NCI-H187 treated with DMSO at 0.1 percent for 48 hours (cell line): ENCODE measurements at places on chromosomes 16 and 17.

- no peak for DNase-seq
Observed at GRCh38 chr17:69907132-69907847, 167.7 kb upstream of the KCNJ16 start.

DNA sequence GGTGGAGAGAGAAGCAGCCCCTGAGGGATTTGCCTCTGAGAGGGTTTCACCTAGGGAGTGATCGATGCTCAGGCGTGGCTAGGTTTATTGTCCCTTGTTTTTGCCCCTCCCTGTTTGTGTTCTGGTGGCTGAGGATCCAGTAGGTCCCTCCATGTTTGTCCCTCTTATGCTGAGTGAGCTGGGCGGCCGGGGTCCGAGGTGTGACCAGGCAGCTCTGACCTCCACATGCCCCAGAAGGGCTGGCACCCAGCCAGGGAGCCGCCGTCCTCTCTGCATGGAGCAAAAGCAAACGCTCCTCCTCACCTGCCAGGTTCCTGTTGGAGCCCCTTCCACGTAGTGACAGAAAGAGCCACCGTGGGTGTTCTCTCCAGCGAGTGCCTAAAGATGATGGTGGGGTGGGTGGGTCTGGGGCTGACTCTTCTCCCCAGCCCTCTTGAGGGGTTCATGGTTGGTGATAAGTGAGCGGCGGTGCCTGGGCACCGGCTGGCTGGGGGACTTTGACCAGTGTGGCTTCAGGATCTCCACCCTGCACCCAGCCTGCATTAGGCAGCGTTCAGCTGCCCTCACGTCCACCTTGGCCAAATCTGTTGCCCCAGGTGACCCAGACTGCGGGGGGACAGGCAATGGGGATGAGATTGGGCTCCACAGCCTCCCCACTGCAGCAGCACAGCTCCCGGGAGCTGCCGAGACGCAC is 14.1 kb upstream of the NUDT16L1 start:
- no peak for DNase-seq

DNA sequence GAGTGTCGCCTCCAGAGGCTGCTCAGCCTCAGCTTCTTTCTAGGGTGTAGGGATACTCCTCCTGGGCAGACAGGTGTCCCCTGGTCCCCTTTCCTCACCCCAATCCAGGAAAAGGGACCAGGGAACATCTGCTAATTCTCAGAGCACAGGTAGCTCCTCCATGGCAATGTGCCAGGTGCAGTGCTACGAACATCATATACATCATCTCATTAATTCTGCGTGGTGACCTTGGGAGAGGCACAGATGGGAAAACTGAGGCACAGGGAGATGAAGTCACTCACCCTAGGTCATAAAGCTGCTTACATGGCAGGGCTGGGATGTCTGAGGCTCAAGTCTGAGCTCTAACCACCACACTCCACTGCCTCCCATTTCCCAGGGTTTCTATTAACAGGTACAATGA is 11.7 kb downstream of the HDAC5 start:
- no peak for DNase-seq

DNA sequence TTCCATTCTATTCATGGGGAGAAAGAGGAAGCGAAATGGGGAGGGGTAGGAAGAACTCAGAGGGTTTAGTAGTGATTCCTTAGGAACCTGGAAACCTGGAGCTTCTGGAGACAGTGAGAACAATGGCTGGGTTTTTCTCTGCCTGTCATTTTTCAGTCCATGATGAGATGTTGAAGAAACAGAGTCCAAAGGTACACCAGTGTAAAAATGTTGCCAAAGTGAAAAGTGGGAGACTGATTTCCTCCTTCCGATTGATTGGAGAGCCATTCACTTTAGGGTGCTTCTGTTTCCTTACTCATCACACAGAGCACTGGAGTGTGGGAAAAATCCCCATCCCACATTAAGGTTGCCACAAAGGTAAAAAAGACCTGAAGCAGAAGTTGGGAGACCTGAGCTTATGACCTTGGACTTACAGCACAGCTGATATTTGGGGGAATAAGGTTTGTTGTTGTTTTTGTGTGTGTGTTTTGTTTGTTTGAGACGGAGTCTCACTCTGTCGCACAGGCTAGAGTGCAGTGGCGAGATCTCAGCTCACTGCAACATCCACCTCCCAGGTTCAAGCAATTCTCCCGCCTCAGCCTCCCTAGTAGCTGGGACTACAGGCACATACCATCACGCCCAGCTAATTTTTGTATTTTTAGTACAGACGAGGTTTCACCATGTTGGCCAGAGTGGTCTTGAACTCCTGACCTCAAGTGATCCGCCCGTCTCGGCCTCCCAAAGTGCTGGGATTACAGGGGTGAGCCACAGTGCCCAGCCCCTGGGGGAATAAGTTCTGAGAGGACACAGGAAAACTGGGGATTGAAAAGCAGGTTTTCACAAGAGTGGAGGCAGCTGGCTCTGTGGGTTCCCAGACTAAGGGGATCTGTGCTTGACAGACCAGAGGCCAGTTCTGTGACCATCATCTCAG is 1.4 kb upstream of the DHX8 start:
- no peak for DNase-seq

- DNase-seq = no peak
Observed at GRCh38 chr16:59654455-59654854, 920.3 kb upstream of the GOT2 start.

DNA sequence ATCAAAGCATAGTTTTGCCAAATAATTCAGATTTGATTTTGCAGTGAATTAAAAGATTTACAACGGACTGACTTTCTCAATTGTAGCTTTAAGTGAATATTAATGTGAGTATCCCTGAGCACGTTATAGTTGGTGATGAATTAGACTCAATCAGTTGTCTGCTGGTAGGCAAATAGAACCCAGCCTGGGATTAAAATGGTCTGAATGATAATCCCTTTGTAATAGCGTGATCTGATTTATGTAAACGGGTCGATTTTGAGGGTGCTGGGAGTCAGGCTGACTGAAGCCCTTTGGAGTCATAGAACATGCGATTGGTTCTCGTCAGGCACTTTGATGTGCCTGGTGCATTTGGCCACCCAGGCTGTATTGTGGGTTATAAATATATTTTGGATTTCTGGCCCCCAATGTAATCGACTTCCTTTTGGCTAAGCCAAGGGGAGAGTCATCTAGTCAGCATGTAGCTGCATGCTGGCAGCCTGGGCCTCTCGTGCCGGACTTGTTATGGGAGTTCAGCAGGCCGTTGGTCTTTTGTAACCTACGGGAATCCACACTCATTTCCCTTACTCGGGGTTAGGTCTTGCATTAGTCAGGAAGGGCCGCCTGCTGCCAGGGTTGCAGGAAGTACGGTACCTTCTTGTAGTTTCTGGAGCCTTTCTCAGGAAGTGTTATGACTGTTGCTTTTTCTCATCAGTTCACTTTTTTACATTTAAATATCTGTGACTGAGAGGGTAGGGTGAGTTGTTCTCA is 5.4 kb downstream of the PGS1 start:
- DNase-seq = no peak

DNA sequence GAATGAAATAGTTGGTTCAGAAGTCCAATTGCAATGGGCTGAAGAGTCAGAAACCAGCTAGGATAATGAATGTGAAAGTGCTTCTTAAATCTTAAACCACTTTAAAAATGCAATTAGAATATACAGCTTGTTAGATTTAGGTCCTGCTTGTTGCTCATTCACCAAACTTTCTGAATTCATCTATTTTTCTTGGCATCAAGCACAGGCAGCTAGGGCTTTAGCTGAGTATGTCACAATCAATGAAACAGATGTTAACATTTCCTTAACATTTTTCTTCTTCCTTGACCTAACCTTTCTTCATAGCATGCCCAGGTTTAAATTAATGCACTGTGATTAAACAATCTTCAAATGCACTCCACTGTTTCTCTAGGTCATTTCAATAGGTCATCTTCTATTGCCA is 14.4 kb downstream of the KIF2B start:
- no peak for DNase-seq

GRCh38 chr17:39872751-39873150 is 4.7 kb downstream of the ZPBP2 start:
- no peak for DNase-seq

GRCh38 chr17:55830699-55831471 is 80.0 kb downstream of the PCTP start:
- DNase-seq = peak; percentile 10

DNA sequence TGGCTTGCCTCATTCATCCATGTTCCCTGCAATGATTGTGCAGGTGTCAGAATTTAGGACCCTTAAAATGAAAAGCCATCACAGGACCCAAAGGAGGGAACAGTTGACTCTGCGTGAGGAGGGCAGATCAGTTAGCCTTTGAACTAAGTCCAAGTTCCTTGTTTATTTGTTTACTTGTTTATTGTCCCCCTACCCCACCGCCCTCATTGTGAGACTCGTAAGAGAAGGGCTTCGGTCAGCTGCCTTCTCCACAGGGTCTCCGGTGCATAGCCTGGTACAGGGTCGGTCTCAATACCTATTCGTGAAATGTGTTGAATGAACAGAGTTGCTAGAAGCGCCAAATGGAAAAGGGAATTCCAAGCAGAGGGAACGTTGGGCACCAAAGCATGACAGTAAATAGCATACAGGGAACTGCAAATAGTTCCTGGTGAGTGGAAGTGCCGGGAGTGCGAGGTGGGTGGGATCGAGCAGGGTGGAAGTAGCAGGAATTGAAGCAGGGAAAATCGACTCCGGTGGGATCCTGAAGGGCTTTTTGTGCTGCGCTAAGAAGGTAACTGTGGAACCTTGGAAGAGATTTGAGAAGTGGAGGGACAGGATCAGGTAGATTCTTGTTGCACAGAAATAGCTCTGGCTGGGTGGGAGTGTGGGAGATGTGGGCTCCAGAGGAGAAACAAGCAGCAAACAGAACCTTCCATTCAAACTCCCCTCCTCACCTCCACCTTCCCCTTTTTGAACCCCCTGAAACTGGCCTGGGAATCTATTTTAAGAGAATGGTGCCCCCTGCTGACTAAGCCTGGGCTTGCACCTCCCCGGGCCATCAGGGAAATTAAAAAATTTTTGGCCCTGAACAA is 12.7 kb downstream of the SLC35B1 start:
- peak; percentile 5 for DNase-seq

GRCh38 chr17:9824797-9825338 is 856 bp upstream of the GLP2R start:
- DNase-seq = no peak

DNA sequence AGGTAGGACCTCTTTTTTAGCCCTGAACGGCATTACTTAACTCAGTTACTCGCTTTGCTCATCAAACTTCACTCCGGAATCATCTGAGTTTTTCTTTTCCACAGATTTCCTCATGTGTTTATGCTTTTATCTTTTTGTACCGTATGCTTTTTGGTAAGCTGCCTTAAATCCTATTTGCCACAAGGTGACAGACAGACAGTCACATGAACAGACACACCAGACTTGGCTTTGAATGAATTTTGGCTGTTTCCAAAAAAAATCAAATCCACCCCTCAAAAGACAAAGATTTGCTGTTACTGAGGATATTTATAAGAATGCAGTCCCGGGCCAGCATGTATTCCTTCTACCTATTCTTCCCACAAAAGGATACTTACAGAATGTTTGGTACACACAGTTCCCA is 10.9 kb downstream of the GAS7 start:
- no peak for DNase-seq

- no peak for DNase-seq
Observed at GRCh38 chr17:16191604-16192003, 23.7 kb downstream of the NCOR1 start.

GRCh38 chr16:47058295-47059086 is 85.0 kb upstream of the DNAJA2 start:
- DNase-seq = no peak
